Cardiac muscle cell (in vitro differentiated cells and primary cell): ENCODE measurements at places on chromosomes 1 and 21.
A peak's percentile ranks its signal among the peaks of the same experiment; 100 is the strongest.

- no peak for DNase-seq
These were observed 9.3 kb upstream of the SLX9 start for GRCh38 chr21:44930543-44930981.

DNA sequence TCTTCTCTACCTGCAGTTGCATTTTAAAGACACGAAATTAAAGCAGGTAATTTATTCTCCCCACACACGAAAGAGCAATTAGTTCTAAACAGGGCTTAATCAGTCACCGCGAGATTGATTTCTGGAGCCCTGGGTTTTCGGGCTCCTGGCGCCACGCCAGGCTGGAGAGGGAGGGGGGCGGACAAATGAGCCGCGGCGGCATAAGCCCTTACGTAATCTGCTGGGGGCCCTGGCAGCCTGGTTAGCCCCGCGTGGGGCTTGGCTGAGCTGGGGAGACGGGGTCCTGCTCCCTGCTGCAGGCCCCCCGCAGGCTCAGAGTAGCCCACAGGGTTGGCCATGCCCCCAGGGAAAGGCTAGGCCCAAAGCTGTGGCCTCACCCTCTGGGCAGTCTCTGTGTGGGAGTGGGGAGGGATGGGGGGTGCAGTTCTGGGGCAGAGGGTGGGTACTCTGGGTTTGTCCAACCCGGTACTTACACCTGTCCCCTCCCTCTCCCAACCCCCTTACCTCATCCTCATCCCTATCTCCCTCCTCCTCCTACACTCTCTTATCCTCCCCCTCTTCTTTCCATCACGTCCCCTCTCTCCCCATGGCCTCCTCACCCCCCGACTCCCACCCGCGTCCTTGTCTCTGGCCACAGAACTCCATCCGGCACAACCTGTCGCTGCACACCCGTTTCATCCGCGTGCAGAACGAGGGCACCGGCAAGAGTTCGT lies 19.9 kb downstream of the FOXO6 start:
- DNase-seq, result no peak

DNA sequence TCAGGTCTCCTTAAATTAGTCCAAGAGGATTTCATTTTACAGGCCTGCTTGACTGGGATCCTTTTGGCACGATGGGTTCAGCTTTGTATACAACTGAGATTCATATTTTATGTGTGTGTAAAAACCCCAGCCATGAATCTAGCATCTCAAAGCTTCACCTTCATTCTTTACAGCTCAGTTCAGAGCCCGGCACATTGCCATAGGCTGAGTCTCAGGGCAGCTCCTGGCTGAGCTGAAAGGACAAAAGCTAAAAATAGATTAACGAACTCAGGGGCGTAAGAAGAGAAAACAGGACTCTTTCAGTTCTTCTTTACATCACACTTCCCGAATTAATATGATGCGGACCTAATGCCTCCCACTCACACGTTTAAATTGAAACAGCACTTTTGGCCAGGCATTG lies 262.8 kb upstream of the PBX1 start:
- peak; percentile 58 for DNase-seq

GRCh38 chr1:145805057-145805456 lies 18.8 kb downstream of the RNF115 start:
- no peak for DNase-seq

GRCh38 chr21:18168108-18168507 lies 76.5 kb upstream of the CHODL start:
- DNase-seq, result no peak

DNA sequence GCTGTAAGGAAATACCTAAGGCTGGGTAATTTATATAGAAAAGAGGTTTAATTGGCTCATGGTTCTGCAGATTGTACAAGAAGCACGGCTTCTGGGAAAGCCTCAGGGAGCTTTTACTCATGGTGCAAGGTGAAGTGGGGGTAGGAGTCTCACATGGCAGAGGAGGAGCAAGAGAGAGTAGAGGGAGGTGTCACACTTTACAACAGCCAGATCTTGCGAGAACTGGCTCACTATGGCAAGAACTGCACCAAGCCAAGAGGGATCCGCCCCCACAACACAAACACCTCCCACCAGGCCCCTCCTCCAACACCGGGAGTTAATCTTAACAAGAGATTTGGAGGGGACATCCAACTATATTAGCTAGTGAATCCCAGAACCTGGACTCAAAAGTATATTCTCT lies 135.4 kb upstream of the SOD1 start:
- no peak for DNase-seq

DNA sequence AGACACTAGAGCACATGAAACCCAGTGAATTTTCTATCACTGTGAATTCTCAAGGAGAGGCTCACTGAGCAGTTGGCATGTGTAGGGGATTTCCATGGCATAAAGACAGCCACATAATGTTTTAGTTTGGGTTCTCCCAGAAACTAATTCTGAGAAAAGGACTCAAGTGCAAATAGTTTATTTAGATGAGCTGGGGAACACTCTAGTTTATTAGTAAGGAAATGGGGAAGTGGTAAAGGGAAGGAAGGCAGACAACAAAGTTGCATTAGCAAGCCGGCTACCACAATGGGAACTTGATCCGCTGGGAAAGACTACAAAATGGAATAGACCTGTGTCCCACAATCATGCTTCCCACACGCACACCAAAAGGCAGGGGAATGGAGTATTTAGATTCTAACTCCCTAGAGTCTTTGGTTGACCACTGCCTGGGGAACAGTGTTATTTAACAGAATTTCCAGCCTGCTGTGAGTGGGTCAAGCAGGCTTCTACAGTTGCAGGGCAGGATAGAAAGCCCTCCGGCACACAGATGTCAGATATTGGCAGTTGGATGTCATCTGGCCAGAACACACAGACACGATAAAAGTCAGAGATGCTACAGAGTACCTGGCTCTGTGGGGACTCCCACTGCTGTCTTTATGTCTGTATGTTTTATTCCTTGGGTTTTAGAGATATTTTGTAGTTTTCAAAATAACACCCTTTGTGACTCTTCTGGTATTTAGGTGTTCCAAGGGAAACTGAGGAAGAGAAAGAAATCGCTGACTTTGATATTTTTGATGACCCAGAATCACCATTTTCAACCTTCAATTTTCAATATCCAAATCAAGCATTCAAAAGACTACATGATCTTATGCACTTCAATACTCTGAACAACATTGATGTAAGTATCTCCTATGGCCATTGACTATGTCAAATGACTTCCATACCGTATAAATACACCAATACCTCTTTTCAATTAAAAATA lies 150.1 kb downstream of the PLA2G4A start:
- no peak for DNase-seq

GRCh38 chr1:84122780-84123382 lies 21.2 kb upstream of the PRKACB start:
- peak; percentile 50 for DNase-seq

DNA sequence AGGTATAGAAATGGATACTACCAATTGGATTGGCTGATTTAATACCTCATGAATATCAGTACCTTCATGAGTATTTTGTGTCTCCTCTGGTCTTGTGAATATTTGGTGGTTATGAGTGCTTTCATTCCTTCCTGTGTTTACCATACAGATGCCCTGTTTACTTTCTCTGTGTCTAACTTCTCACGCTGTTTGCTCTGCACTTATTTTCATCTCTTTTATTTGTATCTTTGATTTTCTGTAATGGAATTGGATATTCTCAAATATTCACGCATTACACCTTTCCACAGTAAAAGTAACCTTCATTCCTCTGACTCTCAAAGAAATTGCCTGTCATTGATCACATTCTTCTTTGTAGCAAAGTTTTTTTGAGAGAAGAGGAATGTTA lies 16.8 kb downstream of the CNST start:
- no peak for DNase-seq

DNA sequence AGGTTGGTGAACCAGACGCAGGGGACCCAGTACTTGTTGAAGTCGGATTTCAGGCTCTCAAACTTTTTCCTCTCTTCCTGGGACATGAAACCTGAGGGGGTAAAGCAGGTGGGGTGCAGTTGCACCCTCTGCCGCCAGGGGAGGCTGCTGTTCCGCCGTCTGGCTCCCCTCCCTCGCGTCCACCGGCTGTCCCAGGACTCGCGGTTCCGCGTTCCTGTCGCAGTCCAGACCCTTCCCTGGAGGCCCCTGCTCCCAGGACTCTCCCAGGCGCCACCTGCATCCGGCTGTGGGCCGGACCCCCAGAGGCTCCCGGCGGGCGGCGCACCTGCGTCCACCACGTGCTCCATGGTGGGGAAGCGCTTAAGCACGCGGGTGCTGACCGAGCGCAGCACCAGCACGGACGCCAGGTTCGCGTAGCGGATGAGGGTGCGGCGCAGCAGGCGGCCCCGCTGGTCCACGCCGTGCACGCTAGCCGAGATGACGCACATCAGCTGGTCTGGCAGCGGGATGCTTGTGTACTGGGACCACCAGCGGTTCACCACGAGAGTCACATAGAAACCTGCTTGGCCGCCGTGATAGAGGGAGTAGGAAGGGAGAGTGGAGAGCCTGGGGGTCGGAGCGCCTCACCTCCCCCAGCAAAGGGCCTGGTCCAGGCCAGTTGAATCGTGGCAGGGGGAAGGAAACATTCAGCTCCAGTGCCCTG lies 1.7 kb downstream of the BEST4 start:
- peak; percentile 80 for DNase-seq

DNA sequence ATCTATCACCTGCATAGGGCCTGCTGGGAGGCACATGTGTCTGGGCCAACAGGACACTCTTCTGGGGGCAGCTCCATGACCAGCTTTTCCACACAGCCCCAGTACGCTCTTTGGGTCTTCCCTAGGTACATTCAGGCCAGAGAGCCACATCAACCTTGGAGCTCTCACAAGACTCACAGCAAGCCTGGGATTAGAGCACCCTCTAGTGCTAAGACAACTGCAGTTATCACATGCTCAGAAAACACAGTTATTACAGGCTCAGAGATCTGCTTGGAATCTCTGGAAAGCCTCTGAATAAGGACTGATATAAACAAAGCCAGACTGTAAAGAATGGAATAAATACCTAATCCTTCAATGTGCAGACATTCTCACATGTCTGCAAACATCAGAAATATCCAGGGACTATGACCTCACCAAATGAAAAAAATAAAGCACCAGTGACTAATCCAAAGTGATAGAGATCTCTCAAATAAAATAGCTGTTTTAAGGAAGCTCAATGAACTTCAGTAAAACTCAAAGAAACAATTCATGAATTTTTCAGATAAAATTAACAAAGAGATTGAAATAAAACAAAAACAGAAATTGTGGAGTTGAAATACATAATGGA lies 563.9 kb upstream of the NR5A2 start:
- DNase-seq, result peak; percentile 83

DNA sequence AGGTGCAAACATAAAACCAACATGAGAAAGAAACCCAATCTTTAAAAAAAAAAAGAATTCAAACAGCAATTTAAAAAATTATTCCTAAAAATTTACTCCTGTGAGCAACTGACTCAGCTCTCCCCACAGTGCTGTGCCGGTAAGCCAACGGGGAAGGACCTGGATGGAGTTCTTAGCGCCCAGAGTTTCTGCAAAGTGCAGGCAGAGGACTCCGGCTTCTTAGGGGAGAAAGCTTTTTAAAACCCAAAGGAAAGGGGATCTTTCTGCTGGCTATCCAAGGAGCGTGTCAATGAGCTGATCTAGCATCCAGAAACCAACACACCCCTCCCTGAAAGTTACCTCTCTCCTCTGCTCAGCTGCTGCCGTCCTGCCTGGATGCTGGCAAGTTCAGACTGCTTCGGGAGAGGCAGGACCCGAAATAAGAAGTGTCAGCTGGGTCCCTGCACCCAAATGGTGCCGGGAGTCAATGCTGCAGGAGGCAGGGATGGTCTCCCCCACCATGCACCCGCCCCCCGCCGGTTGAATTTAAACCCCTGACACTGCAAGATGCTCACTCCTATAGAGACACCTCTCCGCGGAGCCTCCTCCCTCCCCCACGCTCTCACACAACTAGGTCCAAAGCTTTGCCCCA lies 32.2 kb upstream of the H6PD start:
- no peak for DNase-seq

DNA sequence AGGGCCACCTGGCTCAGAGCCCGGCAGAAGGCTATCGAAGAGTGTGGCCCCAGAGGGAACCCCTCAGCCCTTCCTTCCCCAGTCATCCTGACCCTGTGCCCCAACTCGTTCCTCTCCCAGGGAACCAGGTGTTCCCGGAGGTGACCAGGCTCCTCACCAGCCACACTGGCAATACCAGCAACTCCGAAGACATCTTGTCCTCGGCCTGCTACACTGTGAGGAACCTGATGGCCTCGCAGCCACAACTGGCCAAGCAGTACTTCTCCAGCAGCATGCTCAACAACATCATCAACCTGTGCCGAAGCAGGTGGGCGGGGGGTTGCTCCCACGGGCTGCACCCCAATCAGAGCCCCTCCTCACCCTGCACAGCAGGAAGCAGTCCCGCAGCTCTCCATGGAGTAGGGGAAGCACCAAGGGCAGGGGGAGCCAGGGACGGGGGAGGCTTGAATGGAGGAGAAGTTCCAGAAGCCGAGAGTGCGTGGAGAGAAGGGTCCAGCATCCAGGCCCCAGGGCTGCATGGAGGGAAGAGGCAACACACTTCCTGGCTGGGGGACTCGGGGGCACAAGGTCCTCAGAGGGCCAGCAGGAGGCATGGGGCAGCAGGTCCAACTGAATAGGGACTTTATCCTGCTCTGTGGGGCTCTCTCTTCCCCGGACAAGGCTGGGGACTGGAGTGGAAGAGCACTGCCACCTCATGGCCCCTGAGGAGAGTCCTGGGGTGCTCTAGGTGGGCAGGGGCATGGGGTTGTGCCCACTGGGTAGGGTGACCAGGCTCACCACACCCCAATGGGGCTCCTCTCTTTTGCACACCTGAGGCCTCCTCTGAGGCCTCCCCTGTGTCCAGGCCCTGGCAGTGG lies 41.7 kb downstream of the PKP1 start:
- DNase-seq, result no peak

- peak; percentile 96 for DNase-seq
These were observed 2.4 kb downstream of the ARID1A start for GRCh38 chr1:26697978-26698849.

GRCh38 chr1:85587841-85588240 lies 7.3 kb downstream of the CCN1 start:
- peak; percentile 59 for DNase-seq

DNA sequence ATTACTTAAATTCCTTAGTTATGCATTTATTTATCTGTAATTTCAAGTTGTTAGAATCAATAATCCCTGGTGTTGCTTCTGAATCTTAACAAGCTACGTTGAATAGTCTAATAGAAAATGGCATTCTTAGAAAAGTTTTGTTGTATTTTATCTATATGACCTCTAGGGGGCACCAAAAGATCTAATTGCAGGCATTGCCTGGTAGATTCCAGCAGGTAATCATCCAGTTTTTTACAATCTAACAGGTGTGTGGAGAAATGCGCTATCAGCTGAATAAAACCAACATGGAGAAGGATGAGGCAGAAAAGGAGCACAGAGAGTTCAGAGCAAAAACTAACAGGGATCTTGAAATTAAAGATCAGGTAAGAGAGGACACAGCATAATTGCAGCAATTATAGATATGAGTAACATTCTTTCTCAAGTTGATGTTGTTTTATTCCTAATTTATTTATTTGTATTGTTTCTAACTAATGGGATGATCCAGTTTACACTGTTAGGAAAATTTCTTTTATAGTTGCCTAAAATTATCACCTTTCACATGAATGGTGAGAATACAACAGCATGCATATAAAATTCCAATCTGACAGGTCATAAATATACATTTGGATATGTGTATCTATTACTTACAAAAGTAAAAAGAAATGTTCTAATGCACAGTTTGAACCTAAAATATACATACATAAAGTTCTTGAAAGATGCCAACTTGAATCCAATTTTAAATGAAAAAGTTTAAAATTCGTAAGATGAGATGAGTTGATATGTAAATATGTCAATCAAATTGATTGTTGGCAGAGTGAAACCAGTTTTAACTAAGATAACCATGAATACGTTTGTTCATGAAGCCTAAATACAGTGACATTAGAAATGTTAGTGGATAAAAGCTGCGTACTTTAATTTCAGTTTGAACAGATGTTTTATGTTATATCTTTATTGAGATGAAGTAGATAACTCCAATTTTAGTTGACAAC lies 88.4 kb downstream of the SDCCAG8 start:
- peak; percentile 73 for DNase-seq

- no peak for DNase-seq
These were observed 290.3 kb upstream of the SGIP1 start for GRCh38 chr1:66243548-66244130.
